ENCODE measurements at places on chromosomes 5 and 9.

GRCh38 chr5:175743676-175744210 is 85.9 kb downstream of the HRH2 start:
- peaks cover 26% of the 10 kb centered on the region for H3K27me3 ChIP-seq
- no peak overlapping the region for H3K4me3 ChIP-seq
- no peak overlapping the region for H3K27ac ChIP-seq
- DNase-seq: no peak
- no peaks in the 10 kb centered on the region for H3K36me3 ChIP-seq

DNA sequence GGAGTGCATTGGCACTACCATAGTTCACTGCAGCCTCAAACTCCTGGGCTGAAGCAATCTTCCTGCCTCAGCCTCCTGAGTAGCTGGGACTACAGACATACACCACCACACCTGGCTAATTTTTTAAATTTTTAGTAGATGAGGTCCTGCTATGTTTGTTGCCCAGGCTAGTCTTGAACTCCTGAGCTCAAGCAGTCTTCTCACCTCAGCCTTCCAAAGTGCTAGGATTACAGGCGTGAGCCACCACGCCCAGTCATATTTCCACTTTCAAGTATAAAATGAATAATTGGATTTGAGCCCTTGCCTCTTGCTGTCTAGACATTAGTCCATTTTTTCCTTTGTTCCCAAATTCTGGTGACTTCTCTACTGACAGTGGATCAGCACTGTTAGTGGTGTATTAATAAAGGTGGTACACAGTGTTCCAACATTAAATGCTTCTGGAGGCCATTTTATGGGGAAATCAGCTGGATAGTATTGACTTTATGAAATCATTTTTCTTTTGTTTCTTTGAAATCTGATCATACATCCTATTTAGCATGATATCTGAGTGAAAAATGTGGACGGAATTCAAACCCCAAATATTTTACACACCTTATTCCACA is 15.9 kb downstream of the ATP6V0E1 start:
- H3K4me1 ChIP-seq: peaks cover 18% of the 10 kb centered on the region
- H3K27ac ChIP-seq: peak overlapping the region; percentile 71
- H3K36me3 ChIP-seq: peaks cover 44% of the 10 kb centered on the region
- H3K27me3 ChIP-seq: no peaks in the 10 kb centered on the region

DNA sequence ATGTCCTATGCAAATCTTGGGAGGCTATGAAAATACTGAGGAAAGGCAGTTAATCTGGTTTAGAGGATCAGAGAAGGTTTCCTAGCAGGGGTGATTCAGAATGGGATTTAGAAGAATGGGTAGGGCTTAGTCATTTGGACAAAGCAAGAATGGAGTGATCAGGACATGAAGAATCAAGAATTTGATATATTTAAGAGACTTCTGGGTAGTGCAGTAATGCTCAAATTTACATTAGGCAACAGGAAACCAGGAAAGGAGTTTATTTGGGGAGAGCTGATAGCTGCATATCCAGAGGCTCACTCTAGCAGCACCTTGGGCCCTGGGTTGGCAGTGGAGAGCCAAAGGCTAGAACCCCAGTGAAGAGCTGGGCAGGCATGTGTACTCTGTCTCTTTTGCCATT is 78.9 kb upstream of the PAPPA start:
- no peaks in the 10 kb centered on the region for H3K27me3 ChIP-seq
- no peak for DNase-seq
- no peaks in the 10 kb centered on the region for H3K36me3 ChIP-seq
- H3K4me3 ChIP-seq: no peak overlapping the region

GRCh38 chr5:172450861-172451695 is 3.2 kb downstream of the SH3PXD2B start:
- no peak overlapping the region for H3K4me3 ChIP-seq
- peak overlapping the region; percentile 66 for H3K27ac ChIP-seq
- H3K4me1 ChIP-seq: peaks cover 21% of the 10 kb centered on the region
- peaks cover 16% of the 10 kb centered on the region for H3K36me3 ChIP-seq
- peak; percentile 56 for DNase-seq

- H3K27me3 ChIP-seq: no peaks in the 10 kb centered on the region
- no peak for DNase-seq
- H3K4me3 ChIP-seq: no peak overlapping the region
- H3K4me1 ChIP-seq: peaks cover 24% of the 10 kb centered on the region
Measured at GRCh38 chr9:5442400-5443011, 4.8 kb upstream of the PLGRKT start.

DNA sequence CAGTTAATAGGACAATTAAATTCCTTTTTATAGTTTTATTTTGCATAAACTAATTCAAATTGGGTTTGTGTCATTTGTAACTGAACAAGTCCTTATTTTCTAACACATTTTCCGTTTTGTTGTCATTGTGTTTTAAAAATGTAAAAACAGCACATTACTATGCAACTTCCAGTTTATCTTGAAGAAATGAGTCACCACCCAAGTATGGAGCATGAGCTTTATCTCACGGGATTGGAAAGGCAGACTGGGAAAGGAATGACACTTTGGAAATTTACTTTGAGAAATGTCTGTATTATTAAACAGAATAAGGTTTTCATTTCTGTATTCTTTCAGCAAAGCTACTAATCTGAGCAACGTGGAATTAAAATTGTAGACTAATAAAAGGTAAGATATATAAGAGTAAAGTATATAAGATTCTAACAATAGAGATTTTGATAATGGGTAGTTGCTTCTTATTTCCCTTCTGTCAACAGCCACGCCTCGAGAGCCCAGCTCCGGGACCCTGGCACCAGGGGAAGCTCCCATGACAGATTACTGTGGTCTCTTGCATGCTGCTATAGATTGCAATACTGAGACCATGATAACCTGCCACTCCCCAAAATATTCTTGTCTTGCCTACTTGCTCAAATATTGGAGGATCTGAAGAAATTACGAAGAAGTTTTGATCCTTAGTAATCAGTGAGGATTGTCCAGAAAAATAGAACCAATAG is 433.1 kb downstream of the CHSY3 start:
- no peaks in the 10 kb centered on the region for H3K36me3 ChIP-seq
- H3K4me1 ChIP-seq: peaks cover 35% of the 10 kb centered on the region
- H3K4me3 ChIP-seq: no peak overlapping the region
- peak overlapping the region; percentile 39 for H3K27ac ChIP-seq
- no peak for DNase-seq
- H3K27me3 ChIP-seq: no peaks in the 10 kb centered on the region

DNA sequence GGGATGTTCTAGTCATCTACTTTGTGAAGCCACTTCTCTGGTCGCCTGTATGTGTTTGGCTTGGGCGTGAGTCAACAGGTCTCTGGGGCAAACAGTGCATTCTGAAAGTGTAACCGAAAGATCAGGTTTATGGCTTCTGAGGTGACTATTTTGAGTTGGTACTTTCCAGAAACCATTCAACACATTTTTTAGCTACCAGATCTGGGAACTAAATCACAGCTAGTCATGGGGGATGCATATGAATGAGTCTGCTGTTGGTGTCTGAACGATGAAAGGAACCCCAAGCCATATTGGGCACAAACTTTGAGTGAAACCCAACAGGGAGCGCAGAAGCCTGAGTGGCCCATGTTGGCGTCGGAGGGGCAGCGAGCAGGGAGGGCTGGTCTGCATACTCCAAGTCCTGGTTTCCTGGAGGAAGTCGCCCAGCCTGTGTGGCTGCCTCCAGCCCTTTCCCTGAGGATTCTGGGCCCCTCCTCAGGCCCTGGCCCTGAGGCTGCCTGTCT is 35.3 kb downstream of the UBE2QL1 start:
- no peak for DNase-seq
- H3K4me1 ChIP-seq: no peaks in the 10 kb centered on the region
